ENCODE measurements at places on chromosomes 3 and 15.

DNA sequence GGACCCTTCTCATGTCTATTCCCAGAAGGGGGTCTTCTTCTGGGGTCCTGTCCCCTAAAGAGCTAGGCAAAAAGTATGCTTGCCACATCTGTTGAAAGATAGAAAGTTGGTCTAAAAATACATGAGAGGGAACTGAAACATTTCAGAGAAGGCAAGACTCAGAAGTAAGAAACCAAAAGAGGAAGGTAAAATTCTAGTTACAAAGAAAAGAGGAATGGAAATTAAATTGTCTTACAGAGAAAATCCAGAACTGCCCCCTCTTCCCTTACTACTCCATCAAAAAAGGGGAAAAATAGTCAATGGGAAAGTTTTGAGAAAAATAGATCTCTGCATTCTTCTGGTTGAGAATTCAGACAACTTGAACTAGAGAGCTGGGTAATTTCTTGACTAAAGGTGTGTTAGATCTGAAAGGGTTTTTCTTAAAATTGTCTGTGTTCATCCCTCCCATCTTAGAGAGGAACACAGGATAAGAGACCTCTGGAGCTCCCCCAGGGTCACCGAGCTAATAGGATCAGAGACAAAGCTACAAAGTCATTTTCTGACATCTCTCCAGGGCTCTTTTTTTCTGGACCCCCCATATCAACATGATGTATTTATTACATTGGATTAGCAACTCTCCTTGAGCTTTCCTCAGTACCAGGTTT, 32.3 kb upstream of the CCR2 start:
- DNase-seq = no peak

- DNase-seq = no peak
These were observed 63.8 kb downstream of the SLCO2A1 start for GRCh38 chr3:133965906-133966305.

DNA sequence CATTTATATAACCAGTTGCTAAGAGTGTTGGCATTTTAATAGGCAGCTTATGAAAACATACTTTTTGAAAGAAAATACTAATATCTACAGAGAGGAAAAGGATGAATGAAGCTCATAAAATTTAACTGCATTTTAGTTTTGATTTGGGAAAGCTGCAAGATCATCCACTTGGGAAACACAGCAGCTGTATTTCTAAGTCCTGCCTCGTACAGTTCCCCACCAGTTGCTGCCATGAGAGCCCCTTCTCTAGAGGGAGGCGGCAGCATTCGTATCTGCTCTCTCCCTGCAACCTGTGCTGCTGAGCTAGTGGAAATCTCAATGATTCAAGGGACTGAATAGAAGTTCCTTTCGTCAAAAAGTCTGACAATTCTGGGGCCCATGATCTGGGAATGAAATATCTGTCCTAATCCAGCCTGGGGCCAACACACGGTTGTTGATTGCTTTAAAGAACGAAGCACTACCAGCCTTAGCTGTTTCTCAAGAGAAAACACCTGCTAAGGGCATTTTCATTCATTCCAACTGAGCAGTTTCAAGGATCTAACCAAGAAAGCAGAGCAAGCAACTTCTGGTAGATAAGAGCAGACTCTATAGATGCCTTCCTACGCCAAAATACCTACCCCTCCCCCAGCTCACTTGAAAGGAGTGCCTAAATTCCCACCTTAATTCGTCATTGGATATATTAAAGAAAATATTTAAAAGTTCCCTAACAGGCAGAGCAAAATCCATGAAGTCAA, 223.7 kb downstream of the MAGI1 start:
- no peak for DNase-seq

DNA sequence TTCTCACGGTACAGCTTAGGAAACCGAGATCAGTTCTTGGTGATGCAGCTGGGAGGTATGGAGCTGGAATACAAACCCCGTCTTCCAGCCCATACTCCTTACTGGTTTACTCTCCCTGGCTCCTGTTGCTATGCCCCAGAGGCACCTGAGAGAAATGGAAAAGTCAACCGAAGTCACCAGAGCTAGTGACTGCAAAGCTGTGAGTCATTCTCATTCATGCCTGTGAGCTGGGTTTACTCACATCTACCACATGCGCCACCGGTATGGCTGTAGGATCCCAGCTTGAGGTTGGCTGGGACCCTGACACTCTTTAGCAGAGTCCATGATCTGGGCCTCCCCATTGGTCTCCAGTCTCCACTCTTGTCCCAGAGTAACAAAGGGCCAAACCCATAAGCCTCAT, 111.5 kb upstream of the ETV5 start:
- no peak for DNase-seq

GRCh38 chr3:169268286-169268776, 395.2 kb downstream of the MECOM start:
- DNase-seq = no peak

DNA sequence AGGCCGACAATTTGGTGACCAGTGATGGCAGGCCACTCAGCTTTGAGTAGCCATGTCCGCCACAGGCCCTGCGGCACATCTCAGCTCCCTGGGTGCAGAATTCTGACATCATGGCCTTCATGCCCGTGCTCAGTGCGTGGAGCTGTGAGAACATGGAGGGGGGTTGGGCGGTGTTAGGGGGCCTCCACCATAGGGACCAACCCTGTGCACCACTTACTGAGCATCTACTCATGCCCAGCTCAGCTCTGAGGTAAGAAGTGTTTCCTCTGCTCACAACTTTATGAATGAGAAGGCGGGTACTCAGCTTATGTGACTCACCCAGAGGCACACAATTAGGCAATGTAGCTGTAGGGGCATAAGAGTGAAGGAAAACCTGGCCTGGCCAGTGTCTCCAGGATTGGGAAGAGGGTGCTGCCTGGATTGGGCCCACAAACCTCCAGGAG, 10.5 kb downstream of the ACOX2 start:
- no peak for DNase-seq

DNA sequence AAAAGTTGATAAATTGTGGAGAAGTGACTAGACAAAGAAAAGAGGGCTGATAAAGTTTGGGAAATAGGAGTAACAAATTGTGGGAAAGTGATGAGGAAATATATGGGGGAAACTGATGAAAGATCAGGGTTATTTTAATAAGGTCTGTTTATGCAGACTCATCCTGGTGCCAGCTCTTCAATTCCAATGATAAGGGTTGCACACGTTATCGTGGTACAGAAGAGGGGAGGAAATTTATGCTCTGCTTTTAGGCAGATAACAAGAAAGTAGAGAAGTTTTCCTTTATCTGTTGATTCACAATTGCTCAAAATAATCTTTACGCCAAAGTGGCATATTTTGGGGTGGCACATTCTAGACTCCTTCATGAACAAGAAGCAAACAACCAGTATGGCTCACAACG, 32.1 kb upstream of the LIPC start:
- DNase-seq = no peak

DNA sequence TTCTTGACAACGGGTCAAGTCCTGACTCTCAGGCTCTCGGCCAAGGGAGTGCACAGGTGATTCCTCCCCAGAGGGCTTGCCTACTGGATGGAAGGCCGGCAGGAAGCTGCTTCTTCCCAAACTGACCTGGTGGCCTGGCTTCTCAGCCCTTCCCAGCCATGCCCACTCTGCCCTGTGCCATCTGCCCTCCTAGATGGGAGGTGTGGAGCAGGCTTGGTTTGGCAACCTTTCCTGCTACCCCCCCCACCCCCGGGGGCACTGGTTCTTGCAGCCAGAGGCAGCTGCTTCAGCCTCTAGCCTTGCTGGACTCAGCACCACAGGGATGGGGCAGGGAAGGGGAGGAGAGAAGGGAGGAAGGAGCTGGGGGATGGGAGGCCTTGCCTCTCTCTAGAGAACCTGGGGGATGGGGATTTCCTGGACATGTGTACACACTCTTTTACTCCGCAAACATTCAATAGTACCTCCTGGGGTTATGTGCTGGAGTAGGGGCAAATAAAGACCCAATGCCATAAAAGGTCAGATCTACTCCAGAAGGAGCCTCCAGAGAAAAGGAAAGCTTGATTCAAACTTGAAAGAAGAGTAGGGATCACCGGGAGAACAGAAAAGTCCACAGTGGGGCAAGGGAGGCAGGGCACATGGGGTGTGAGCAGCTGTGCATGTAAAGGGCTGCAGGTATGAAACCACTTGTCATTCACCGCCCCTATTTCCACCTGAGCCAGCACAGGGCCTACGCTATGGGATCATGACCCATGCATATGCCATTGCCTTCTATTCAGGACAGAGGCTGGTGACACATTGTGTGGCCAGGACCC, 4.2 kb upstream of the DAPK2 start:
- no peak for DNase-seq

DNA sequence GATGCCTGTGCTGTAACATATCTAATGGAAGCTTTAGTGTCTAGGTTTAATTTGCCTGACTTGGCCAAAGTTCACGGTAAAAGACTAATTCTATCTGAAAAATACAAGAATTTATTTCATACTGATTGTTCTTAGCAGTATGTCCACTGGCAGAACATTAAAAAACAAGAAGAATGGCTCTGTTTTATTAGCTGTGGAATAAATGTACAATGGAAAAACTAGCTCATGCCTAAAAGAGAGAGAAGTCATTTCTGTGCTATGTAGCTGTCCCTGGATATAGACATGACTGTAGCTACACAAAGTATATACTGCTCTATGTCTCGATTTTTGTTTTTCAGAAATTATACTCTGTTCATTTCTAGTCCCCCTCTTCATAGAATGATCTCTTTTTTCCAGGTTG, 13.9 kb upstream of the VGLL3 start:
- DNase-seq = no peak

- DNase-seq = no peak
These were observed 345.6 kb downstream of the NLGN1 start for GRCh38 chr3:173743111-173743510.

DNA sequence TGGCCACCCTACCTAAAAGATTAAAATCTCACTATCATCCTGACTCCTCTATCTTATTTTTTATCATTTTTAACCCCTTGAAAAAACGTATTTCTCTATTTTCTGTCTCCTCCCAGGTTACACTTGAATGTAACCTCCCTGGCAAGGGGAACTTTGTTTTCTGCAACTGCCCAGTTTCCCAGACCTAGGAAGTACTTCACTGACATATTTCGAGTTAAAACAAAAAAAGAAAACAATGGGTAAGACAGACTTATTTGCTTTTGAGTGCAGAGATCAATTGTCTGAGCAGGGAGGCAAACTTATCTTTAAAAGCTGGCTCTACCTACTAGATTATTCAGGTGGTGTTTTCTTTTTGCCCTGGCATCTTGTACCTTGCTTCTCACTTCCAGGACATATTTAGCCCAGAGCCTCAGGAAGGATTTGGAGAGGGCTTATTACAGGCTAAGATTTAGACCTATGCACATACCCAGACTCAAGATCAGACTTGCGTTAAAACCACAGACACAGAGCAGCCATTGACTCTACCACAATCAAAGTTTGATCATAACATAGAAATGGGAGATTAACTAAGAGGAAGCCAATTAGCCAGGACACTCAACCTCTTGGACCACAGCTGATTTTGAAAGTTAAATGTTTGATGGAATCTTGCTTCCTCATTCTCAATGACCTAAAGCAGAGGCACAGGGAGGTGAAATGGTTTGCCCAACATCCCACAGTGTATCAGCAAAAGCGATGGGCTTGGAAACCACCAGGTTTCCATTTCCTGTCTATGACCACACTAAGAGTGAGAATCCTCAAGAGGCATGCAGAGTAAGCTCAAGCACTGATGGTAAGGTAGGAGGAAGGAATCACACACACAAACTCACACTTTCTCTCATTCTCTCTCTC, 169.5 kb upstream of the THBS1 start:
- DNase-seq = no peak

DNA sequence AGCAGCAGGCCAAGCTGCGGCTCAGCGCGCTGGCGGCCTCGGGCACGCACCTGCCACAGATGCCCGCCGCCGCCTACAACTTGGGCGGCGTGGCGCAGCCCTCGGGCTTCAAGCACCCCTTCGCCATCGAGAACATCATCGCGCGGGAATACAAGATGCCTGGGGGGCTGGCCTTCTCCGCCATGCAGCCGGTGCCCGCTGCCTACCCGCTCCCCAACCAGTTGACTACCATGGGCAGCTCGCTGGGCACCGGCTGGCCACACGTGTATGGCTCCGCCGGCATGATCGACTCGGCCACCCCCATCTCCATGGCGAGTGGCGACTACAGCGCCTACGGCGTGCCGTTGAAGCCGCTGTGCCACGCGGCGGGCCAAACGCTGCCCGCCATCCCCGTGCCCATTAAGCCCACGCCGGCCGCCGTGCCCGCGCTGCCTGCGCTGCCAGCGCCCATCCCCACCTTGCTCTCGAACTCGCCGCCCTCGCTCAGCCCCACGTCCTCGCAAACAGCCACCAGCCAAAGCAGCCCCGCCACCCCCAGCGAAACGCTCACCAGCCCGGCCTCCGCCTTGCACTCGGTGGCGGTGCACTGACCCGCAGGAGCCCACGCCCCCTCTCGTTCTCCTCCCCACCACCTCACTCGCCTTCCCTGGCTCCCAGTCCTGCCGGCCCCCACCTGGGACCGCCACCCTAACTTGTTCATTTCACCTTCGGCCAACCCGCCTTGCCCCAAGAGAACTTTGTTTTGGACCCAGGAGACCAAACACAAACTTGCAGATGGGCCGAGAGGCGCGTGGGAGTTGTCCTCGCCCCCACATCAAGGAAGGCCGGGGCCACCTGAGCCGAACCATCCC, 1.5 kb downstream of the FOXB1 start:
- DNase-seq = no peak

GRCh38 chr15:95210436-95210981, 979.1 kb downstream of the MCTP2 start:
- no peak for DNase-seq

DNA sequence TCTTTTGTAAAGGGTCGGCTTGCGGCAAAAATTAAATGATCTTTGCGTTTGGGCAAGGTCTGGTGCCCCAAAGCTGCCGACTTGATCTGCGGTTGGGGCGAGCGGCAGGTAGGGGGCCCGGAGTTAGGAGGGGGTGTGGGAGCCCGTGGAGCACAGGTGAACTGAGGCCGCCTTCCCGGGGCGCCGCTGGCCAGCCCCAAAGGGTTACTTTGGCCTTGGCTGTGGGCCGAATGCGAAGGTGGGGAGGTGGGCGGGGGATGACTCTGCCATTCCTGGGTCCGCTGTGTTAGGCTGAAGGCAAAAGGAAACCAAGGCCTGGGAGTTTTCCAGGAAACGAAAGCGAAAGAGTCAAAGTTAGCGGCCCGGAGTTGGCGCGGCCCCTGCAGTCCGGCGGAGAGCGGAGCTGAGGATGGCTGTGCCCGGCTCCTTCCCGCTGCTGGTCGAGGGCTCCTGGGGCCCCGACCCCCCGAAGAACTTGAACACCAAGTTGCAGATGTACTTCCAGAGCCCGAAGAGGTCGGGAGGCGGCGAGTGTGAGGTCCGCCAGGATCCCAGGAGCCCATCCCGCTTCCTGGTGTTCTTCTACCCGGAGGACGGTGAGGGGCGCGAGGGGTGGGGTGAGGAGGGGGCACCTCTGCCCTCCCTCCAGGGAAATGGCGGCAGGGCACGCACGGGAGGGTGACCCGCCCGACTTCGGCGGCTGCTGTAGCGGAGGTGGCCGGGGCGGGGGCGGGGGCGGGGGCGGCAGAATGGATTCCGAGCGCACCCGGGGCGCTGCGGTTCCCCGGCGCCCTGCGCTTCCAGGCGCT, at the start of gene PARP14:
Gene PARP14, plus strand, starts transcription at position 365 of the 809 bp plus-strand sequence. Its CDS starts 45 bp downstream, at position 410.
- DNase-seq = peak; percentile 40

- no peak for DNase-seq
These were observed 44.8 kb upstream of the MRPL3 start for GRCh38 chr3:131547585-131547984.
